CD4-positive, alpha-beta T cell treated with Interleukin-21 for 1 hour (primary cell): ENCODE measurements at places on chromosomes 7 and 10.
A peak's percentile ranks its signal among the peaks of the same experiment; 100 is the strongest.

GRCh38 chr10:118106426-118106825 lies 59.7 kb upstream of the RAB11FIP2 start:
- DNase-seq: peak; percentile 4

DNA sequence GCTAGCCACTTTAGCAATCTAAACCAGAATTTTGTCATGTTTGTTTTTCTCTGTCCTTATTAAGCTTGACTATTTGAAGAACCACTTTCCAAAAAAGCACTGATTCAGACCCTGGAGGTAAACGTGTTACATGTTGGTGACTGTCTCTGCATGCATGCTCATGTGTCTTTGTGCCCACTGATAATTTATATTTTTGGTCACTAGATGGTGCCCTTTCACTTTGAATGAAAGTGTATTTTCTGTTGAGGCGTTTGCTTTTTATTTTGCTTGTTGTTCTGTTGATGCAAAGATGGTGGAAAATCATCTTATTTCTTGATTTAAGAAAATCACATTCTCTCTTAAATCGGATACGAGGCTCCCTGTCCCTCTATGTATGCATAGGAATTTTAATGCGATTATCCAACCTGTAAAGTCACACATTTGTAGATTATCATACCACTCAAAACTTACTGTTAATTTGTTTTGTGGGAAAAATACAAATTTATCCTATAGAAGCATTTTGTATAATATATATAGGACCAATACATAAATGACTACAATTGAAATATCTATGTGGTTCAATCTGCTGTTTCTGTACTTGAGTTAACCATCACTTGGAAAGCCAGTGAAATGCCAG lies 269.3 kb downstream of the BICC1 start:
- peak; percentile 22 for DNase-seq

GRCh38 chr10:98168147-98168546 lies 33.7 kb downstream of the R3HCC1L start:
- DNase-seq: no peak

DNA sequence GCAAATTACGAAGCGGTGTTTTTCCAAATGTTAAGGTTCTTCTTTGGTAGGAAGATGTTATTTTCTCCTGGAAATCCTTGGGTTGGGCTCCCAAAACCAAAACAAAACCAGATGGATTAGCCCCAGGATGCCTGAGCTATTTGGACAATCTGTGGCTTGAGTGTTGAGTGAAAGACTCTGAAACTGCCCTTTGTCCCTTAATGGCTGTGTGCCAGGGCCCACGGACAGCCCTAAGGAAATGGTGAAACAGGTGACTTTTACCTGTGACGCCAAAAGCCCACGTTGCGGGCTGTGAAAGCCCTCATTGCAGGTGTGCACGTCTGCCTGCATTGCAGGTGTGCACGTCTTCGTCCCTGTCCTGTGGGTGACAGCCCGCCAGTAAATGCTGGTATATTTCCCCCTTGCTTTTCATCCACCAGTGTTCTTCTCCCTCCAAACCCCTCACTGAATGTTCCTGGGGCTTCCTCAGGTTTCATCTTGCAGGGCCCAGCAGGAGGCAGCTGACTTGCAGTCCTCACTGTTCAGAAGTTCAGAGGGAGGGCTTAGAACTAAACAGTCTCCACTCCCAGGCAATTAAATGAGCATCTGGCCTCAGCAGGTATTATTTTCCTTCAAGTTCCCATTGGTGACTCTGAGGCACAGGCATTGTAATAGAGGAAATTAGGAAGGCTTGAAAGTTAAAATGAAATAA lies 10.7 kb downstream of the PFKP start:
- DNase-seq: no peak

- no peak for DNase-seq
Observed at GRCh38 chr7:86963599-86964230, 95.7 kb downstream of the ELAPOR2 start.

DNA sequence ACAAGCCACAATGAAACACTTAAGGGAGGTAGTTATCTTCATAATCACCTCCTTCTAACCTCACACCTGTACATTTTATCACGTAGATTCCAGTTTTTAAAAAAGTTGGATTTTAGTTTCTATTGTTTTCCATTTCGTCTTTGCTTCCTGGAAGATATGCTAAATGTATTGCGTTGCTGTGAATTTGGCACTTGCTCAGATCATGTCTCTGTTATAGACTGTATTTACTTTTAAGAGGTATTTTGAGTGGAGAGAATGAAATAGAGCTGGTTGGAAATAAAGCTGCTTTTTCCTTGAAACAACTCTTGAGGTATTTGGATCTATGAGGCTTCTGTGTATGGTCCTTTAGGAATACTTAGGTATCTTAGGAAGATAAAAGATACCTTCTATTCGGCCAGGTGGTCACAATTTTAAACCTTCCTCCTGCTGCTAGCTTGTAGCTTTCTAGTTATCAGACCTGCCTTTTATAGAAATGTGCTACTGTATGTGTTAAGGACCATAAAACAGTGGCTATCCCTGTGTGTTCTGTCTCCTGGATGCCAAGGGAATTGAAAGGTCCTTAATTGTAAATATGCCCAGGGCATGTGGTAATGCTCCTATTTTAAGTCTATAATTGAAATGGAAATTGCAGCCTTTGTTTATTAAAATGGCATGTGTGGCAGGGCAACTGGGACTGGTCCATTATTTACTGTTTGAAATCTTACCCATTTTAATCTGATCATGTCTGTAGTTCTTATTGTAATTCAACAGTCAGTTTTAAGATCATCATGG lies 147.7 kb downstream of the SND1 start:
- DNase-seq: no peak

DNA sequence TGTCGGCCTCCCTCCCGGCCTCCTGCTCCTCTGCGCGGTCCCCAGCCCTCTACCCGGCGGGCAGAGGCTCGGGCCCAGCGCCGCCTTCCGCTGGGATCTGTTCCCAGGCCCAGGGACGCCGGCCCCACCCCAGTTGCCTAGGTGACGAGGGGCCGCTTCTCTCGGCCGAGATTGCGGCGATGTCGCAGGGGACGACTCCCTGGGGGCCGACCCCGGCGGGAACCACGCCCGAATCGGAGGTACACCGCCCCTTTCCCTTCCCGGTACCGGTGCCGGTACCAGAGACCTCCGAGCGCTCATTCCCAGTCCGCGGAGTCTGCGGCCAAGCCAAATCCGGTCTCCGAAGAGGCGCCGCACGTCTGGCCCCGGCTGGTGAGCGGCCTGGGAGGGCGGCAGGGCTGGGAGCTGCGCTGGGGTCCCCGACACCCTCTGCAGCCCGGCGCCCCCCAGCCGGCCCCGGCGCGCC lies at the start of gene CABCOCO1:
TSS of gene CABCOCO1 (plus strand) at position 136 of the 466 bp plus-strand sequence. CDS start at position 180, 44 bp downstream.
- no peak for DNase-seq

- no peak for DNase-seq
Observed at GRCh38 chr10:91042069-91042468, 121.2 kb upstream of the ANKRD1 start.

DNA sequence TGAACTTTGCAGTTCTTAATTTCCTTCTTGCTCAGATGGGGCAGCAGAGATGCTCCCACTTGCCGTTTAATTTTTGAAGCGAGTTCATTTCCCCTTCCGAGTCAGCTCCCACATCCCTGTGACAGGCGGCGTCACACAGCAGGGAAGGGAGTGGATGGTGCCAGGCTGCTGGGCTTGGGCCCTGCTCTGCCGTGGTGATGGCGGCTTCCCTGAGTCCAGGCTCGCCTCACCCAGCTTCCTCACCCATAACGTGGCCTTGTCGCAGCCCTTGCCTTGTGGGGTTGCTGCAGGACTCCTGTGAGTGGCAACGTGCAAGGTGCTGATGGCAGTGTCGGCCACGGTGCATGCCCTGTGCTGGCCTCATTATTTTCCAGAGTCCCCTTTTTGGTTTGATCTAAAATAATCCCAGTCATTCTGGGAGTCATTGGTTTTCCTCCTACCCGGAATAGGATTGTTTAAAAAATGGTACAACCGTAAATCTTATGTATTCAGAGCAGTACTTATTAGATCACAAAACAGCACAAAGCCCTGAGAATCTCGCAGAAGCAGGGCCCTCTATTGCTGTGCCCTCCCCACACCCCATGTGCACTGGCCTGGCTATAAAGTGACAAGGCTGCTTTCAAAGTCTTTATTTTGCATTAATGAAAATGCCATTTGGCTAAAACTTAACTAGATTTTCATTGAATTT lies 260.1 kb downstream of the WDR37 start:
- no peak for DNase-seq

GRCh38 chr7:47227762-47228177 lies 354.1 kb downstream of the TNS3 start:
- no peak for DNase-seq

- peak; percentile 23 for DNase-seq
Observed at GRCh38 chr10:27743012-27743876, 2.4 kb downstream of the MKX start.

DNA sequence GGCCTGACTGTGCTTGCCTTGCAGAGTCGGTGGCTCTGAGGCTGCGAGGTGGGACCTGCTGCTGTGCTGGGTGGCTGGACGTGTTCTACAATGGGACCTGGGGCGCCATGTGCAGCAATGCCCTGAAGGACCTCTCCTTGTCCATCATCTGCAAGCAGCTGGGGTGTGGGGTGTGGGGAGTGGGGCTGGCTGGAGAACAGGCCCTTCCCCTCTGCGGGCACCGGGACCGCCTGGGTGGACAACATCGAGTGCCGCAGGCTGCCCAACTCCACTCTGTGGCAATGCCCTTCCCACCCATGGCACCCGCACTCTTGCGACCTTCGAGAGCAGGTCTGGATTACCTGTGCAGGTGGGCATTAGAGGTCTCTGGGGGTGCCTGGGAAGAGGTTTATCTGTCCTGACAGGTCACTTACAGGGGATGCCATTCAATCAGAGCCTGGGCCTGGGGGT lies 10.9 kb downstream of the SCART1 start:
- DNase-seq: no peak

GRCh38 chr7:29329686-29330085 lies 135.1 kb downstream of the CHN2 start:
- DNase-seq: no peak

GRCh38 chr10:24825551-24825950 lies 101.9 kb upstream of the ARHGAP21 start:
- no peak for DNase-seq

DNA sequence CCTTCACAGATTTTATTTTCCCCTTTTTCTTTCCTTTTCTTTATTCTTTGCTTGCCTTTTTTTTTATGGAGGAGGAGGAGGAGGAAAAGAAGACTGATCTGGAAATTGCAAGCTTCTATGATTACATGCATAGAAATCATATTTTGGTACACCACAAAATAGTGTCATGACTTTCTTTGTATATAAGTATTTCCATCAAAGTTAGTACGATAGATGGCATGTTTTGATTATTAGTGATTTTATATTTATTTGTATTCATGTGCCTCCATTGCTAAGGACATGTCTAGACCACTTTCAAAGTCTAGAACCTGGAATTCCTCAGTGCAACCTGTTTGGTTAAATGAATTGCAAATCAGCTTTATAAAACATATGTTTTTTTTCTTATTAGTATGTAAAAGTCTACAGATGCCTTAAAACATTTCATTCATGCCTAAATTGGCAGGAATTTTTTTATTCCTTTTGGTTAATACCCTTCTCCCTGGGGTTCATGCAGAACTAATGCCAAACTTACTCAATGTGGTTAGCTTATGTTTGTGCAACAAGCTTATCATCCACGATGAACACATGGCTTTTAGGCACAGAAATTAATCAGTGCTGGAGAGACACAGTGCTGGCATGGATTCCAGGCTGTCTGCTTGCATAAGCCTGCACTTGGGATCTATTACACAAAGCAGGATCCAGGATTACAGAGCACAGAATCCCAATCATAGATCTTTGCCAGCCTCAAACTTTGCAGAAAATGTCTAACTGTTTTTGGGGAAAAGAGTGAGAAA lies 213.1 kb downstream of the CHRM2 start:
- no peak for DNase-seq

GRCh38 chr7:119903085-119903484 lies 369.9 kb upstream of the KCND2 start:
- DNase-seq: no peak

DNA sequence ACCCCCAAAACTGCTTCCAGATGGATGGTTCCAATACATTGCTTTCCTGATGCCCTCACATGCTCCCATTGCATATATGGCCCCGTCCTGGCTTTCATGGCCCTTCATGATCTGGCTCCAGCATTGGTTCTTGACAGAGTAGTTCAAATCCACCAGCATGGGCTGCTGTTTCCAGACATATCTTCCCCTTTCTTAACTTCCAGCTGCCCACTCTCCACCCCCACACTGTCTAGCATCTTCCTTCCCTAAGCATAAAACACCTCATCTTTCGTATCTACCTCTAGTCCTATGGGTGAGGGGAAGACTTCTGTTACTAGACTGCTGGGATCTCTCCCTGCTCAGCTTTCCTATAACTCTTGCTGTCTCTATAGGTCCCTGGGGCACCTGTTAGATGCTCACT lies 13.2 kb upstream of the GOLGA7B start:
- DNase-seq: no peak

GRCh38 chr7:38129579-38129978 lies 48.5 kb upstream of the STARD3NL start:
- no peak for DNase-seq

- no peak for DNase-seq
Observed at GRCh38 chr7:39688611-39689480, 65.5 kb downstream of the RALA start.

DNA sequence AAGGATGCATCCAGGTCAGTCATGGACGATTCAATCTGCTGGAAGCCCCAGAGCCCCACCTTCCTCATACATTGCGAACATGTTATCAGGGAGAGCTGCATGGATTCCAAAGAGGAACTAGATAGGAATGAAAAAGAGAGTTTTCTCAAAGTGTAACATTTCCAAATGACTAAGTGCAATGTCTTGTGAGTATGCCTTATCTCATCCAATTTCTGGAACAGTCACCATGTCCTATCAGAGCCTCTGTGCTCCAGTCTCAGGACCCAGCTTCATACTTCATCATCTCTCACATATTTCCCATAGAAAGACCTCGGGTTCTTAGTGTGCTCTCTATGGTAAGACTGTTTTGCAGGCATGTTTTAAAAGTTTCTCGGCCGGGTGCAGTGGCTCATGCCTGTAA lies 26.8 kb downstream of the ZC3HC1 start:
- no peak for DNase-seq

- no peak for DNase-seq
Observed at GRCh38 chr7:140876519-140877248, 48.0 kb downstream of the BRAF start.

DNA sequence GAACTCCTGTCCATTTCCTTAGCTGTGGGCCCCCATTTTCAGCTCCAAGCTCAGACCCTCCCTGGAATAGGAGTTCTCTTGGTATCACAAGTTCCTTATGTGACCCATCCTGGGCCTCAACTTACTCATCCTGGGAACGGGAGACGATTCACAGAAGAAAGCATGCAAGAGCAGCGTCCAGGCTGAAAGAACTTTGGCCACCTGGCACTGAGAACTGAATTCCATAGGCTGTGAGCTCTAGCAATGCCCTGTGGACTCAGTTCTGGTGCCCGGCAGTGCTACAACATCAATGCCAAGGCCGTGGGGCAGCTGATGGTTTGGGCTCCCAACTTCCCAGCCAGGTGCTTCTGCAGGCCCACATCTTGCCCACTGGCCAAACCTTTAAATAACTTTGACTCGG lies 3.9 kb upstream of the CUEDC2 start:
- DNase-seq: no peak

GRCh38 chr7:88791891-88792290 lies 3.6 kb downstream of the TEX47 start:
- DNase-seq: no peak

- no peak for DNase-seq
Observed at GRCh38 chr10:114779803-114780576, 41.6 kb upstream of the FHIP2A start.

- DNase-seq: peak; percentile 32
Observed at GRCh38 chr10:22321924-22322640, 1.2 kb downstream of the BMI1 start.
